ENCODE measurements at places on chromosomes 5 and 9.

GRCh38 chr5:54743581-54743980 is 226.0 kb downstream of the SNX18 start:
- DNase-seq = no peak

- no peak for DNase-seq
These were observed 2.8 kb downstream of the MELK start for GRCh38 chr9:36575411-36575882.

DNA sequence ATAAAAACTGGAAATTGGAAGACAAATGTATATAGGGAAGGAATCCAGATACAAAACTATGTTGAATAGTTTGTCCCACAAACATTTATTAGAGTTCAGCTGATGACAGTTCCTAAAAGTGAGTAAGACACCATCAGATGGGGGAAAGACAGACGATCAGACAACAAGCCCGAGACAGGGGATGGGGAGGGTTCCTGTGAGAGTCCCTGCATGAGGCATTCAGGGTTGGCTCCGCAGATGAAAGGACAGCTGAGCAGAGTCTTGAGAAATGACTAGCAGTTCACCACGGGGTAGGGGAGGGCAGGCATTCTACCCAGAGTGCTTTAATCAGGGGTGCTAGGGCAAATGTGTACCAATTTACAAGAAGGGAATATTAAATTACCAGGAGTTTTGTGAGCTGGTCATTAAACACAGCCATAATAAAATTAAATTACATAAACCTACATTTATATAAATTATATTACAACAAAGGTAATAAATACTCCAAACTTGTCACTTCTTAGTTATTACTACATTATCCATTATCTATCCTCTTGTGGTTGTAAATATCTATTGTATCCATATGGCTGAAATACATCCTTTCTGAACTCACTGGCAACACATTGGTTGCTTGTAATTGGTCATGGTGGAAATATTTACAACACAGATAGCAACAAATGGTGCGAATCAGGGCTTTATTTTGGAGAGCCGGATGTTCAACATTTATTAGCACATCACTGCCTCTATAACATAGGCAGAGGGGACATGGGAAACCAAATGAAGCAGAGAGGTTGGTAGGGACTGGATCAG is 27.8 kb downstream of the TNFSF15 start:
- DNase-seq = peak; percentile 69

DNA sequence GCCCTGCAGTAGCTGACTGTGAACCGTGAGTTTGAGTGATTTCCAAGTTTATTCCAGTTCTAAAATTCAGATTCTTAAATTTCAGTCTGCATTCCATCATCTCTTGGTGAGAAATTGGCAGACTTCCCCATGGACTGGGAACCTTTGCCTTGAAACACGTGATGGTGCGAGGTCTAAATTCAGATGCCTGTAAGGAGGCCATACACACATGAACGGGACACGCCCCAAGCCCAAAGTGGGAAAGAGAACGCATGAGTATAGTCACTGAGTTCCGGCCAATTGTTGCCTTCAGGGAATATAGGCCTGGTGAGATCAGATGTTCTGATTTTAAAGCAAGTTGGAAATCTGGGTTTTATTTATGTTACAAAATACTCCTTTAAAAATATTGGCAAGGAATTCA is 1084.4 kb upstream of the WWC1 start:
- DNase-seq = no peak

DNA sequence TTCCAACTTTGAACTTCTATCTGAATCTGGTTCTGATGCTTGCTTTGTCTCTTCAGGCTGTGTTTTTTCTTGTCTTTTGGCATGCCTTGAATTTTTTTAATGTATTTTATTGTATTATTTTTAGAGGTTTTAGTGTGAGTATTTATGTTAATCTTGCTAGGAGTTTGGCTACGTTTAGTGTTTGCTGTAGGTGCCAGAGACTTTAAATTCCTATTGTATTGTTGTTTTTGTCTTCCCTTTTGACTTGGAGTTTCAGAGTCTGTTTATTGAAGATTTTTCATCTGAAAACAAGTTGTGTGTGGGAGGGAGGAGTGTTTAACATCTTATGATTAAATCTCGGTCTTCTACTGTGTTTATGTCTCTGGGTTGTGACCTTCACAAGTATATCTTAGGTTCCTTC is 956.8 kb downstream of the TLE1 start:
- no peak for DNase-seq

- DNase-seq = no peak
These were observed 2.7 kb downstream of the RNF20 start for GRCh38 chr9:101536351-101536750.

DNA sequence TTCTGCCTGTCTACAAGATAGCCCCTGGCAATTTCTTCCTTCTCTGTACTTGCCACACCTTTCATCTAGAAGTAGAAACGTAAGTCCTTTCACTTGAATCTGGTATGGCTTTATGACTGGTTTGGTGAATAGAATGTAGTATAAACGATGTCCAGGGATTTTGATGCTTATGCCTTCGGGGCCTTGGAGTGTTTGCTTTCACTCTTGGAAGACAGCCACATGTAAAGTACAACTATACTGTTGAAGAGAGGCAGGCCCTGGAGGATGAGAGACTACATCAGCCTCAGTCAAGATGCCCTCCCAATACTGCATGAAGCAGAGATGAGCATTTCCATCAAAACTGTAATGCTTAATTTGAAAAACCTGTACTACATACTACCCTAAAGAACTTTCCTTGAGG is 553.8 kb upstream of the C9orf72 start:
- DNase-seq = no peak

DNA sequence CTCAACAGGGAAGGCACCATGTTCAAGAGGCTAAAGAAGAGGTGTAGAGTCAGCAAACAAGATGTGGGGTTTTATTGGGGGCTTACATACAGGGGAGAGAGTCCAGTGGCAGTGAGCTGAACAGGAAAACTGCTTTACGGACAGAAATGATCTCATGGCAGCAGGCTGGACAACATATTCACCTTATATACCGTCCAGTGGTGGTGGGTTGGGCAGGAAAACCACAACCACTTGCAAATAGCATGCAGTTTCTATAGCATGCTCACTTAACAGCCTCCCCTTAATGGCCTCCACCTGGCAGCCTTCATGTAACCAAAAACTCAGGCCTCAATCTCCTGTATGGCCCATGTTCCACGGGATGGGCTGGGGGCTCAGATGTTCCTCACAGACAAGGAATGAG is 5.4 kb downstream of the TNFSF8 start:
- no peak for DNase-seq

GRCh38 chr5:66519626-66520025 is 76.6 kb upstream of the MAST4 start:
- DNase-seq = no peak

DNA sequence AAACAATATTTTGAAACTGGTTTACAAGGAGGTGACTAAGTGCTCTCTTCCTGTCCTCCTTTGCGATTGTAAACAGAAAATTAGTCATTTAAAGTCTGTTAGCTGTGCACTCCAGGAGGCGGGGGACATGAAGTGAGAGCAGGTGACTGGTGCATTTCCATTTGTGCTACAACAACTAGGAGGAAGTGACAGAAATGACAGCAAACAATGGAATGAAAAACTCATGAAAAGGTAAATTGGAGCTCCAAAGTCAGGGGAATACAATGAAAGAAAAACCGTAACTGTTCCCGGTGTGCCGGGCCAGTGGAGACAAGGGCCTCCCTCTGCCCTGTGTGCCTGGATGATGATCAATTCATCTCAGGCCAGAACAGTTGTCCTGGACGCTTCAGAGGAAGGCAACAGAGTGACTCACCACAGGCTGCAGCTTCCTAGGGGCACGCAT is 439.9 kb downstream of the GADD45G start:
- peak; percentile 33 for DNase-seq

DNA sequence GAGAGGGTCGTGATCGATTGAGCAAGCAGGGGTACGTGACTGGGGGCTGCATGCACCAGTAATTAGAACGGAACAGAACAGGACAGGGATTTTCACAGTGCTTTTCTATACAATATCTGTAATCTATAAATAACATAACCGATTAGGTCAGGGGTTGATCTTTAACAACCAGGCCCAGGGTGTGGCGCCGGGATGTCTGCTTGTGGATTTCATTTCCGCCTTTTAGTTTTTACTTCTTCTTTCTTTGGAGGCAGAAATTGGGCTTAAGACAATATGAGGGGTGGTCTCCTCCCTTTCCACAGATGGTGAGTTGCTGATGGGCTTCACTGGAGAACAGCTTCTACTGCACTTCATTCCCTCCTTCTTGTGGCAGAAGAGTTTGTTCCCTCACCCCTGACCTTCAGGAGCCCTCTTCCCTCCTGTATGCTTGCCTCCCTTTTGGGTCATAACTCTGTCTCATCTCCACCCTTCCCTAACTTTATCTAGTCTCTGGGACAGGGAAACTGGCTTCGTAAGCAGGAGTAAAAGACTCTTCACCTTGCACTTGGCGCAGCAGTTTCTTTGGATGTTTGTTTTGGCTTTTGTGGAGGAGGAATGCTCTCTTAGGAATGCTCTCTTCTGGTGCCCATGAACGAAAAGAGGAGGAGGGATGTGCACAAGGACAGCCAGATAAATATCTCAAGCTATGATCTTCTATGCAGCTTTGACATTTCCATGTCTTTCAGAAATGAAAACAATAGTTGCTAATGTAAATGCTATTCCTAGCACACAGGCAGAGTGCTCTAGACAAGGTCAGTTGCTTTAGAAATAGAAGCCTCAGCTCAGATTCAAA is 139.8 kb upstream of the RPS23 start:
- no peak for DNase-seq

GRCh38 chr9:33619666-33620404 is 95.8 kb downstream of the ANKRD18B start:
- DNase-seq = no peak

- no peak for DNase-seq
These were observed 63.9 kb downstream of the MEGF9 start for GRCh38 chr9:120650352-120650751.

DNA sequence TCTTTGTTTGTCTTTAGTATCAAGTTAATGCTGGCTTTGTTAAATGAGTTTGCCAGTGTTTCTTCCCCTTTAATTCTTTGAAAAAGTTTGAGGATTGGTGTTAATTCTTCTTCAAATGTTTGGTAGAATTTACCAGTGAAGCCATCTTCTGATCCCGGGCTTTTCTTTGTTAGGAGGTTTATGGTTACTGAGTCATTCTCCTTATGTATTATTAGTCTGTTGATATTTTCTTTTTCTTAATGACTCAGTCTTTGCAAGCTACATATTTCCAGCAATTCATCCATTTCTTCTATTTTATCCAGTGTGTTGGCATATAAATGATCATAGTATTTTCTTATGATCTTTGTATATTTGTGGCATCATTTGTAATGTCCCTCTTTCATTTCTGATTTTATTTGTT is 74.5 kb upstream of the SPINK5 start:
- no peak for DNase-seq

DNA sequence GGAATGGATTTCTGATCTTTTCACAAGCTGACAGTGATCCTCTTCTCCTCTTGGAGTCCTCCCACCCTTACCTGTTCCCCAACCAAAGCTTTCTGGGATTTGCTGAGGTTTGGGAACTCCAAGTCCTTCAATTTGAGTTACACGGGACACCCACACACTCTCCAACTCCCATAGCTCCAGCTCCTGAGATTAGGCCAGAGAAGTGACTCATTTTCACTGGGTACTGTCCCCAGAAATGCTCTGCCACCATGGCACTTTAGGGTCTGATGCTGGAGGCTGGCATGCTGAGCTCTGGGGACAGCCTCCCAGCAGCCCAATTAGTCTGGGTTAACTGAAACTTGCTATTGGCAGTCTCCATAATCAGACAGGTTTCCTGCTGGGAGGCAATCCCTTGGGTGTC is 14.0 kb upstream of the HRCT1 start:
- no peak for DNase-seq

GRCh38 chr9:93464876-93465275 is 11.5 kb upstream of the FAM120AOS start:
- DNase-seq = no peak

DNA sequence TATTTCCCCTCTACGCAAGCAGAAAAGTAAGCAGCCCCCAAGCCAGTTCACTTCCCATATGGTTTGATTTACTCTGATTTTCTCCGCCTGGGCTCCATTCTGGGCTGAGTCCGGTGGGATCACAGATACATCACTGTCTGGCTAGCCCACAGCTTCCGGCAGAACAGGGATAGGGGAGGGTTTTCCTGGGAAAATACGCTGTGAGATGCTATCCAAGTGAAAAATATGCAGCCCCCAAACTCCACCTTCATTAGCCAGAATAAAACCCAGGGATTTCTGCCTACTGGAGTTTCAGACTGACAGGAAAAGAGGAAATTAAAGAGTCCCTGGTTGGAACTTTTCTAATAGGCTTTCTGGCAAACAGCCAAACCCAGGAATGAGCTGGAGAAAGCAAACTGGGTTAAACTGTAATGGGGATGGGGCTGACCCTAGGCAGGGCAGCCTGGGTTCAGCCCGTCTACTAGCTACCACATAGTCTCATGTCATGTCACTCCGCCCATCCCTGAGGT is 16.9 kb upstream of the NIPAL4 start:
- no peak for DNase-seq

DNA sequence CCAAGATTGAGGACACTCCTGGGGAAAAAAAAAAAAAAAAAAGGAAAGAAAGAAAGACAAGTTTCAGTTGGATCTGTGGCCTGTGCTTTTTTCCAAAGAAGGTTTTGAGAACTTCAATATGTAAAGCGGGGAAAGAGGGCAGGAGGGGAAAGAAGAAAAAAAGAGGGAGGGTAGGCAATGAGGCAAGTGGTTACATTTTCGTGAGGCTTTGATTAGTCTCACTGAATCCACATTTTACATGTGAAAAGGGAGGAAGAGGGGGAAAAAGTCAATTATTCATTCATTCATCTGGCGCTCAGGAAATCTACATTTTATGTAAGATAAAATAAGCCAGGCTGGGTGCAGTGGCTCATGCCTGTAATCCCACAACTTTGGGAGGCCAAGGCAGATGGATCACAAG is 315.2 kb upstream of the PAPPA start:
- DNase-seq = no peak

DNA sequence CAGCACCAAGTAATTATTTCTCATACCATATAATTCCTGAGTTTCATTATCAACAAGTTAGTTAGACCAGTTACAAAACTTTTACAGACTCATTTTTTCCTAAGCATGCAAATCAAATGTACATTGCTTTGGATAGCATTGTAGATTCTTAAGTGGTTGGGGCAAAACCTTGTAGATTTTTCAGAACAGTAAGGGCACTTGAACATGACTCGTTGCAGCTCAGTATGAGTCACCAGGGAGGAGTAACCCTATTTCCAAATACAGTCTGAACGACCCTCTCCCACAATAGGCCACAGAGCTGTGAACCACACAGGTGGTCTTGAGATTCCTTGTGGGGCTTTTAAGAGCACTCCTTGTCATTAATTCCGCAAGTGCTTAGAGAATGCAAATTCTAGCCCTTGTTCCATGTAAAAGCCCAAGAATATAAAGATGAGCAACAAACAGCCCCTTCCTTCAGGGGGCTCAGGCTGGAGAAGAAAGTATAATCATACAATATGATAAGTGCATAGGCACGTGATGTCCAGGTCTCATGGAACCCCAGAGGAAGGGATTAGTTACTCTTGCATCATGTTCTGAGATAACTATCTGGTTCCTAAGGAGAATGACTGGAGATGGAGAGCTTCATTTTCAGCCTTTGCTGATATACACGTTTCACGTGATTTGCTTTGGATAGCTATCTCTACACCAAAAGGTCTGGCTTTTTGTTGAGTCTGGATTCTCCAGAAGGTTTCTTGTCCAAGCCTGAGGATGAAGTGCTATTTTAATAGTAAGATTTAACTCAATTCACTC is 295.7 kb downstream of the KCNN2 start:
- no peak for DNase-seq
